Endothelial cell of umbilical vein (primary cell): ENCODE measurements at places on chromosomes 6 and 20. TPM values are rescaled to one million over a fixed set of nuclear protein-coding genes. Genes with fewer than 3 reads are reported as not detected.

GRCh38 chr6:169096388-169096787 is 157.3 kb downstream of the THBS2 start:
- DNase-seq: no peak

DNA sequence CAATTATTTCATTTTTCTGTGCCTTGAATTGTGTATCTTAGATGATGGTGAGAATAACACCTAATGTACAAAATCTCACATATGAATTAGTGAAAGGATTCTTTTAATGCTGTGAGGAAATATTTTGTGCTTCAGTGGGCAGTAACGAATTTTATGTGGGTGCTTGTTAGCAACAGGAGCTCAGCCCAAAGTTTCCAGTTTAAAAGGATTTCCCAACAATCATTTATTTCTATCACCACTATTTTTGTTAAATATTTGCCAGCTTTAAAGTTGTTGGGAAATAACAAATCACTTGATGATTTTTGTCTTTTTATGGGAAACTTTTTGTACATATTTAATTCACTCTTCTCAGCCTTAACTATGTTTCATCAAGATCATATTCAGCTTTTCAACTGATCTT is 111.8 kb downstream of the QKI start:
- DNase-seq: no peak

- no peak for DNase-seq
These were observed 23.5 kb upstream of the CCN6 start for GRCh38 chr6:112030206-112030960.

- DNase-seq: no peak
These were observed 187.1 kb downstream of the ID4 start for GRCh38 chr6:20024316-20024673.

GRCh38 chr20:23640018-23640601 is 2.4 kb upstream of the CST3 start:
- no peak for DNase-seq

DNA sequence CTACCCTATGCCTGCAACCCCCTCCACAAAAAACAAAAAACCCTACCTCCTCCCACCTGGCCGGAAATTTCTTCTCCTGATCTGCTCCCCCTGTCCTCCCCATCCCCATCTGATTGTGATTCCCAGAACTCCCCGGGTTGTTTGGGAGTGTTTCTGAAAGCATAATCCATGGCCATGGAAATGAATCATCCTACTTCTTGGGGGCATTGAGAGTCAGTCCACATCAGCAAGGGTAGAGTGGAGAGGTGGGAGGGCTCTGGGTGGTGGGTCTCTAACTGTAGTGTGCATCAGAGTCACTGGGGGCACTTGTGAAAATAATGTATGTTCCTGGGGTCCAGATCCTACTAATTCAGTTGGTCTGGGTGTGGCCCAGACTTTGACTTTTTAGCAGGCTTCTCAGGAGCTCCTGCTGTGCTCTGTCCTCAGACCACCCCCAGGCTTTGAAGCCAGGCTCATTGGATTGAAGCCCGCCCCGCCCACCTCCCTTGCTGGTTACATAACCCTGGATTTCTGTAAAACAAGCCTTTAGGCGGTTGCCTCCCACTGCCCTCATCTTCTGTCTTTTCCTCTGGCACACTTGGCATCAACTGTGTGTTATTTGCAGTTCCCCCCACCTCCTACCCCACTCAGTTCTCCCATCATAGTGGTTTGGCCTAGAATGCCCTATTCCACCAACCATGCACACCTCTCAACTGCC is 10.5 kb downstream of the PIGT start:
- DNase-seq: no peak

GRCh38 chr6:27591699-27592480 is 119.0 kb upstream of the ZNF184 start:
- DNase-seq: peak; percentile 32

DNA sequence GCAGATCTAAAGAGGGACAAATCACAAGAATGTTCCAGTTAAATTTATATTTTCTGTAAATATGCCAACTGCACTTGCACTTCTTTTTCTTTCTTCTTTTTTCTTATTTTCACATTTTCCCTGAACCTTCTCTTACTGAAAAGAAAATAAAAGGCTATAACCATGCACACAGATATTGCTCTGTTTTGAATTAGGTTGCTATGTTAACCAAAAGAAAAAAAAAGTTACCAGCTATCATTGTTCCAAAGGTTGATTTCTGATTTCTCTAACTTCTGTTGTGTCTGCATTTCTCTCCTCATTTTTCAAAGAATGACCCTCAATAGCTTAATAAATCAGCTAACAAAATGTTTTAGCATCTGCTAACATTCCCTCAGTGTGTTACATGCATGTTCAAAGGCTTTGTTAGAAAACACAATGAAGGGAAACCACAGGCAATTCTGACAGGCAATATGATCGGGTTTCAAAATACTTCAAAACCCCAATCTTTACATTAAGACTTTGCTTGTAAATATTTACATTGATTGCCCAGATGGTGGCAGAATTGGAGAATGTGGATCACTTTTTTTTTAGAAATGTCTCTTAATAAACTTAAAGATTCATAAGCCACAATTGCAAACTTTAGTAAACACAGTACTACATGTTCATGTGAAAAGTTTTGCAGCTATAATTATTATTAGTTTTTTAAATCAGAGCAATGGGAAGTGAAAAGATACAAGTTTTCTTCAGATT is 928.3 kb upstream of the FLRT3 start:
- DNase-seq: no peak

ECT2L gene
- not detected in 2 replicates for total RNA-seq

ULBP3 gene
- total RNA-seq: 12.8 and 13.8 TPM in 2 replicates

C6orf52 gene
- total RNA-seq: not detected in 2 replicates
